ENCODE measurements at places on chromosomes 13 and 19.

- DNase-seq, result no peak
These were observed 1247.6 kb upstream of the MIR17HG start for GRCh38 chr13:90099847-90100246.

- no peak for DNase-seq
These were observed 408.0 kb downstream of the DIAPH3 start for GRCh38 chr13:59755632-59756290.

DNA sequence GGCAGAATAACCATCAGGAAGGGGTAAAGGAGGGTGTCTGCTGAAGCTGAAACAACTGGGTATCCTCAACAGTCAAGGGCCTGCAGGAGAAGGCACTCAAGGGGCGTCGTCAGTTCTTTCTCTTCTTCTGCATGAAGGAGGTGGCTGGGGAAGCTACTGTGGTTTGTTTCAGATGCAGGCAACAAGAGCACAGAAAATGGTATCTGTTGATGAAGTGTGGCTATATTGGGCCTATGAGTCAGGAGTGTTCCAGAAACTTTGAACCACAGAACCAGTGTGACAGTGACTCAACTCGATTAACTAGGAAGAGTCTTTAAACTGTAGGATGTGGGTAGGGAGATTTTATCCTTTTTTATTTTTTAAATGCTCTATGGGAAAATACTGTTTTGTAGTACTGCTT lies 686.3 kb downstream of the FGF9 start:
- DNase-seq, result no peak

DNA sequence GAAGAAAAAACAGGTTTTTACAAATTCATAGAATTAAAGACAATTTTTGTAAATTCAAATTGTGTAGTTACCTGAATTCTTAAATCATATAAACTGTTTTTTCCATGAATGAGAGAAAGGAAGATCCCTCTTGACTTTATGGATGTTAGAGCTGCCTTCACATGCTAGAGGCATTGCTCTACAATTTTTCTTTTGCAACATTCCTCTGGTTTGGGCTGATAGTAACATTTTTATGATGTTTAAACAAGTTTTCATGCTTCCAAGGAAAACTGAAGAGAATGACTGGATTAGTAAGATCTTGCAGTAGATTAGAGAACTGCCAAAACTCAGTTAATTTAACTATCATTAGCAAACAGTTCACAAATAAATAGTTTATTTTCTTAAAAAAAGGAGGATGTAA lies 250.6 kb downstream of the GPC6 start:
- DNase-seq, result no peak

DNA sequence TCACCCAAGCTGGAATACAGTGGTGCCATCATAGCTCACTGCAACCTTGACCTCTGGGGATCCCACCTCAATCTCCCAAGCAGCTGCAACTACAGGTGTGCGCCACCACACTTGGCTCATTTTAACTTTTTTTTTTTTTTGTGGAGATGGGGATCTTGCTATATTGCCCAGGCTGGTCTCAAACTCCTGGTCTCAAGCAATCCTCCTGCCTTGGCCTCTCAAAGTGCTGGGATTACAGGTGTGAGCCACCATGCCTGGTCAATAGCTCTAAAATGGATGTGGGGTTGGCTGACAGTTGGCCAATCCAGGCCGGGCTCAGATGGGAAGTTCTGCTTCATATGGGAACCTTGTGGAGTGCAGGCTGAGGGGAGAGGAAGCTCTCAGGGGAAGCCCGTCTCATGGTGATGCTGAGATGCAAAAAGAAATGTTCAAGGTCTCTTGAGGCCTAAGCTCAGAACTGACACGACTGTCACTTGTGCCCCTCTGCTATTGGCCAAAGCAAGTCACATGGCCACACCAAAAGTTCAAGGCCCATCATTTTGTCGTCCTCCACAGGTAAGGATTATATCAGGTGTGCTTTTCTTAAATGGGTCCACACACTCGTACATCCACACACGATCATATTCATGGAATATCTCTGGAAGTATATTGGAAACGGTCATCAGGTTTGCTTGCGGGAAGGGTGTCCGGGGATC lies 6.8 kb upstream of the KLC3 start:
- no peak for DNase-seq

DNA sequence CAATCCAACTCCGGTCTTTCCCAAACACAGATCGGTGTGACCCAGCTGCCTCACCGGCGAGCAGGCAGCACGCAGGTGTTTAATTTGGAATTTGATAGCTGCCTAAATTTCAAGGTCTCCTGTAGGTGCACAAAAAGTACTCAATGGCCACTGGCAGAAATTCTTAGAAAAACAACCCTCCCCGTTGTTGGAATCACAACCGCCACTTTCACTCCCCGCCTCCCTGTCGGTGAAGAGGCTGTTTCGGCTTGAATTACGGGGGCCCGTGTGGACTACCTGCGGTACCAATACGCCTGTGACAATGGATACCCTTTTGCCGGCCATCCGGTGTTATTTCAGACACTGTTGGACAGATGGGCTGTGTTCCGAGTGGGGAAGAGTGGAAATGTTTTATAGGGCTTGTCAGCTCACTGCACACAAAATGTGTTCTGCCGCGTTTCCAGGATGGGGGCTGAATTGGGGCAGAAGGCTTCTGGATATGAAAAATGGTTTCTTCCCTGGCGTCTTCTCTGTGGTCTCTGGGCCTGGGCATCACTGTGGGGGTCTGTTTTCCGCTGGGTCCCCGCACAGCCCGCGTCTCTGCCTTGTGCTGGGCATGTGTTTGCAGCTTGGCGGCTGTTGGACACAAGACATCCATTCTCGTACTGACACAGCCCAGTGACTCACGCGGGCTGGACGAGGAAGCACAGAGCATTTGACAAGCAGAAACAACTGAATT lies 45.4 kb downstream of the ZIC5 start:
- peak; percentile 42 for DNase-seq

DNA sequence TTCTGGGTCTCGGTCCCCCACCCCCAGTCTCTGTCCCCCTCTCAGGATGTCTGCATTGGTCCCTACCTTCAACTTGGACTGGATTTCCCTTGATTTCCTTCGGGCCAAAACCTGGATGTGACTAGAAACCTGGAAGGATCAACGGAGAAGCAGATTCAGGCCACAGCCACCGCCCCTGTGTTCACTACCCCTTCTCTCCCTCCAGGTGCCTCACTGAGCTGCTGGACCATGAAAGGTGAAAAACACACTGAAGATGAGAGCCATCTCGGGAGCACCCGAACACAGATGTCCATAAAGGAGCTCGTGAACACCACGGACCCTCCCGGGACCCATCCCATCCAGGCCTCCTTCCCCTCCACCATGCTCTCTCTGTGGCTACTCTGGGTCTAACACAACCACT lies 5.0 kb downstream of the TEAD2 start:
- no peak for DNase-seq

DNA sequence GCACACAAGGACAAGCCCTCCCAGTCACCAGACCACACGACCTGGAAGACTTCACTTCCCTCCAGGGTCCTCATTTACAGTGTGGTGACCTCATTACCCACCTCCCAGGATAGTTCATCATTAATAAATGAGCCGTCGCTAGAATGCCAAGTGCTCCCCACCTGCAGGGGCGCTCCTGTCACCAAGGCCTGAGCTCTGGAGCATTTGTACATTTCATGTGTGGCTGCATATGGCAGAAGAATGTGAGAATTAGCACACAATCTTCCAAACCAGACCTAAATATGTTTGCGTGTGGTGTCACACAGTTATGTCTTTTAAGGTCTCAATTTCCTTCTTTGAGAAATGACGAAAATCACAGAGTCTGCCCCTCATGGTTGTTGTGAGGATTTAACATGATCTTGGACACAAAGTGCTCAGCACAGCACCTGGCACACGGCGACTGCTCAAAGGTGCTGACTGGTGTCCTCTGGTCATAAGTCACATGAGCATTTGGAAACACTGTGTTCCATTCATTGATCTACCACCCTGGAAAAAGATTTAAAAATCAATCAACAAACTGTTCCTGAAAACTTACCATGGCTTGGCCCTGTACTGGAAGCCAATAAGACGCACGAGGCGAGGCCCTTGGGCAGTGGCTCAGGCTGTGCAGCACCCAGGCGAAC lies 150.6 kb upstream of the SPACA7 start:
- DNase-seq, result no peak

- DNase-seq, result no peak
These were observed 555.2 kb upstream of the MIR17HG start for GRCh38 chr13:90792335-90792734.
